ENCODE measurements at places on chromosomes 3 and 15. TPM values are rescaled to one million over a fixed set of nuclear protein-coding genes. Genes with fewer than 3 reads are reported as not detected.

Gene ACTC1
- not detected for total RNA-seq

DNA sequence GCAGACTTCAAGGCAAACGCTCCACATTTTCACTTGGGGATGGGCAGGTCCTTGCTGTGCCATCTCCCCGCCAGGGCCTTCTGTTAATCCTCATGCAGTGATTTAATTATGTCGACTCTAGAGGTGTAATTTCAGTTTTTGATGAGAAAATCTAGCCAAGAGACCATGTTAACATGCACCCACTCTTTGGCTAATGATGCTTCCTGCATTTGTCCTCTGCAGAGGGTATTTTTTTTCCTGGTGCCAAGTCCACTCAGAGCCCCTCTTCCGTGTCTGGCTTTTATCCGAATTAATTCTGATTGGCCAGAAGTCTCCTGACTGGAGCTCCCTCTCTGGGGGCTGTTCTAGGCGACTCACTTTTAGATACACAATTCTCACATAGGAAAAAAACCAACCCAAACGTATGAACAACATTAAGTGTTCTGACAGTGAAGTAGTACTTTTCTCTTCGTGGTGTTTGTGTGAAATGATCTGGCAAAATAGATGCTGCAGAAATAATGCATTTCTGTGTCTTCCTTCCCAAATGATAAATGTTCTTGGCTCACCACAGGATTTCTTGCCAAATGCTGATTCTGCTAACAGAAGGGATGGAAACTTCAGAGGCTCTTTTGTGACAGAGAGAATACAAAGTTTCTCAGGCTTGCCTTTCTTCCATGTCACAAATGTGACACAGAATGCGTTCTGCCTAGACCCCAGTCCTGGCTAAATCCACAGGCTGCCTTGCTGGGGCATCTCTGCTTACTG is 190.0 kb downstream of the CACNA2D3 start:
- no peaks in the 10 kb centered on the region for H3K4me1 ChIP-seq
- DNase-seq: no peak
- no peaks in the 10 kb centered on the region for H3K27me3 ChIP-seq
- H3K36me3 ChIP-seq: no peaks in the 10 kb centered on the region
- H3K4me3 ChIP-seq: no peak overlapping the region

DNA sequence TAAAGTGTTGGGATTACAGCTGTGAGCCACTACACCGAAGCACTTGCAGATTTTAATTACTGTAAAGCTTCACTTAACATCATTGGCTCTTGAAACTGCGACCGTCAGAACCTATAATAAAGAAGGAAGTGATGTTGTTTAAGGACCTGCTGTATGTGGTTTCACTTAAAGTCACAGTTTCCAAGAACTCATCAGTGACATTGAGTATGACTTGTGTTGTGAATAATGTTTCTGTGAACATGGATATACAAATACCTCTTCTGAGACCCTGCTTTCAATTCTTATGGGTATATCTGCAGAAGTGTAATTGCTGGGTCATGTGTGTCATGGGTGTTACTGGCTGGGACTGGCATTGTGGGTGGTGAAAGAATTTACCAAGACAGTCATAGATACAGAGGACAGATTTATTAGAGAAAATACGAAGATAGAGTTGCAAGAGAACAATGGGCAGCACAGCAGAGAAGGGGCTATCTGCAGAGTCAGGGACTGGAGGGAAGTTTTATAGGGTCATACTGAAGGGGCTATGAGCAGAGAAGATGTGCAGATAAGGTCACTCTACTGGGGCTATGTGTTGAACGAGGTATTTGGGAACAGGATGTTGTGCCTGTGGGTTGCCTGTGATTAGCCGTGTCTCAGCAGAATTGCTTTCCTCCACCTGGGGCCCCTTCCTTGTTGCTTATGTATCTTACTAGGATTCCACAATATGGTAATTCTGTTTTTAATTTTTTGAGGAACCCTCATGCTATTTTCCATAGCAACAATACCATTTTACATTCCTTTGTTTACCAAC is 4.5 kb downstream of the NDUFB5 start:
- DNase-seq: no peak
- H3K4me1 ChIP-seq: no peaks in the 10 kb centered on the region
- peaks cover 13% of the 10 kb centered on the region for H3K36me3 ChIP-seq
- H3K27ac ChIP-seq: no peak overlapping the region
- H3K4me3 ChIP-seq: no peak overlapping the region

GRCh38 chr3:185637388-185637787 is 51.3 kb downstream of the SENP2 start:
- no peaks in the 10 kb centered on the region for H3K27me3 ChIP-seq
- no peak for DNase-seq
- H3K4me3 ChIP-seq: no peak overlapping the region
- peaks cover 3% of the 10 kb centered on the region for H3K36me3 ChIP-seq

Measured in A673 (cell line).